ENCODE measurements at places on chromosomes 16 and 17.

- no peak for DNase-seq
Measured at GRCh38 chr17:75592348-75593020, 4.9 kb downstream of the MYO15B start.

DNA sequence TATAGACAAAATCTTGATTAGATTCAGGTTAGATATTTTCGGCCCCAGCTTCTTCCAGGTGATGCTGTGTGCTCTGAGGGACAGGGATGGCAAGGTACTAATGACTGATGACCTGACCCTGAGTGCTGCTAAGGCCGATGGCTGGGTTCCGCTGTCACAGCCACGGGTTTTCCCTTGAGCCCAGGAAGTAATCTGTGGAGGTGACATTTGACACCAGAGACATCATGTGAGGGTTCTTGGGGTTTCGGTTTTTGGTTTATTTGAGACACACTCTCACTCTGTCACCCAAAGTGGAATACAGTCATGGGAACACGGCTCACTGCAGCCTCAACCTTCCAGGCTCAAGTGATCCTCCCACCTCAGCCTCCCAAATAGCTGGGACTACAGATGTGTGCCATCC lies 9.8 kb downstream of the OTOP3 start:
- DNase-seq, result no peak

DNA sequence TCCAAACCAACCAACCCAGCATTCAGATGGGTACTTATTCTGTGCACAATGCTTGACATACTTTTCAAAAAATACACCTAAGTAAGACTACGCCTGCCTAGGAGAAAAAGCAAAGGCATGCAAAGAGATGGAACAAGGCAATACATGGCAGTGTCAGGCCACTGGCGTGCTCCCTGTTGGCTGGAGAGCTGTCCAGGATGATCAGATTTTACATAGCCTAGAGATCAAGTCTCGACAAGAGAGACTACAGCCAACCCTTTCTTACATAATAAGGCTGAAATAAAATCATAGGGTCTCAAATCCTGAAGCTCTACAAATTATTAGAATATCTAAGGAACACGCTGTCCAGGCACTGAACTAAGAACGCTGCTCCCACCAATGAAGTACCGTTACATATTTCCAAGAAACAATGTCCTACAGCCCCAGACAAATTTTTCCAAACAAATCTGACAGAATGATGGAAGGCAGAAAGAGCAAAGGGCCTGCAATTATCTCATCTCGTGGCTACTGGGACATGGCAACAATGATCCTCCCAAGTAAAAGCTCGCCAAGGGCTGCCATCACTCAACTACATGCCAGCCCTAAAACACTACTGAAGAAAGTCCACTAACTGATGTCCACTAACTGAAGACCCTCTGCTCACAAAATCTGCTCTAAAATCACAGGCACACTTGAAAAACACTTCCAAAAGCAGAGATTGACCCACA lies 5.1 kb downstream of the RPS15A start:
- no peak for DNase-seq

DNA sequence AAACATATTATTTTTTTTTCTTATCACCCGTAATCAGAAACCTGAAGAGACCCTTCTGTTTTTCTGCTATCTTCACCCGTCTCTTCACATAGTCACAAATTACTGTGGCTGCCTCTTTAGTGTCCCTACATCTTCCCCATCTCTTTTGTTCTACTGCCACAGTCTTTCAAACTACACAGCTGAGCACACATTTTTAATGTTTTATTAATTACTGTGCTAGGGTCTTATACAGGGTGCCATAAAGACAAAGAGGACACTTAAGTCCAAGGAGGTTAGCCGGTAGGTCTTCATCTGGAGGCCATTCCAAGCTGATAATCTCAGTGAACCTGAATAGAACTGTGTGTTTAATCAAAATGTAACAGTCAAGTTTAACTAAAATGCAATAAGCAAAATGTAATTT lies 20.7 kb downstream of the CNTNAP4 start:
- DNase-seq, result no peak

DNA sequence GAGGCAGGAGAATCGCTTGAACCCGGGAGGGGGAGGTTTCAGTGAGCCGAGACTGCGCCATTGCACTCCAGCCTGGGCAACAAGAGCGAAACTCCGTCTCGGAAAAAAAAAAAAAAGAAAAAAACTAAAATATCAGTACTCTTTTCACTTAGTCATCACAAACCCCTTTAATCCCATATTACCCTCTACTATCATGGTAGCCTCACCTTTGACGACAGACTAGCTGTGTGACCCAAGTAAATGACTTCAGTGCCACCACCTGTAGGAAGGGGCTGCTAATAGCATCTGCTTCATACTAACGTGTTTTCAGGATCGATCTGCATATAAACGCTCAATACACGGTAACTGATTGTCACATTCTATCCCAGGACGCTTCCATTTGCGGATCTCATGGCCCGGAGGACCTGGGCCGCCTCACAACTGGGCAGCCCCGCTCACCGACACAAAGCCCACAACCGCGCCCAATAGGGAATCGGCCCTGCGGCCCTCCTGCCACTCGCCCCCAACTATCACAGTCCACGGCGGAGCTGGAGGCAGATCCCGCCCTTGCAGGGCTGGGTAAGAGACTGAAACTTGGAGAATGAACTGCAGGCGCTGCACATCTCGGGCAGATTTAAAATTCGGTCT lies 1.1 kb upstream of the ZNF263 start:
- peak; percentile 98 for DNase-seq
